NCI-H774 (cell line): ENCODE measurements at places on chromosomes 1 and 21.

DNA sequence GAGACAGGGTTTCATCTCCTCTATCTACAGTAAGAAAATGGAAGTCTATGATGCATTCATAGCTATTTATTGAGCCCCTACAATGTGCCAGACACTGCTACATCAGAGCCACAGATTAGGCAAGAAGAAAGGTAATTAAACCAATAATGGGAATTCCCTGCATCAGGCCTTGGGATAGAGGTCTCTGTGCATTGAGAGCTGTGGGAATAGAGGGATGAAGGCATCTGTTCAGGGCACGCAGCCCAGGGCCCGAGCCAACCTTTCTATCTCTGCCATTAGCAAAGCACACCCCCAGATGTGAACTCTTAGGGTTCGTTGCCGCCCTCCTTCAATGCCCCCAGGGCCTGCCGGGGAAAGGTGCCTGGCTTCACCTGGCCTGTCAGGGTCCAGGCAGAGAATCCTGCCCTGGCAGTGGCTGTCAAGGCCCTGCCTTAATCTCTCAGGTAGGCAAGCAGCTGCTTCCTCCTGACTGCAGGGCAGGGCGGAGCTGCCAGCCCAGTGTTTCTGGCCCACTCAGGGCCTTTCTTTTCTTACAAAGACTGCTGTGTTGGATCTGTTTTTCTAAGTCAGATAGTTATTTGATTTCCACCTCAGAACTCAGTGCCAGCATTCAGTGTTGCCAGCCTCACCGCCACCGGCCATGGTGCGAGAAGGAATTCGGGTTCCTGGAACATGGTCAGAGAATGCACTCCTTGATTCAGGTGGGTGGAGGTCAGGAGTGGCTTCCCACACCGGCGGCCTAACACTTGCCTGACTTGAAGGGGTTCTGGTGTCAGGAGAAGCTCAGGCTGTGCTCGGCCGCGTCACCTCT lies 76.1 kb downstream of the PGM1 start:
- DNase-seq, result no peak

DNA sequence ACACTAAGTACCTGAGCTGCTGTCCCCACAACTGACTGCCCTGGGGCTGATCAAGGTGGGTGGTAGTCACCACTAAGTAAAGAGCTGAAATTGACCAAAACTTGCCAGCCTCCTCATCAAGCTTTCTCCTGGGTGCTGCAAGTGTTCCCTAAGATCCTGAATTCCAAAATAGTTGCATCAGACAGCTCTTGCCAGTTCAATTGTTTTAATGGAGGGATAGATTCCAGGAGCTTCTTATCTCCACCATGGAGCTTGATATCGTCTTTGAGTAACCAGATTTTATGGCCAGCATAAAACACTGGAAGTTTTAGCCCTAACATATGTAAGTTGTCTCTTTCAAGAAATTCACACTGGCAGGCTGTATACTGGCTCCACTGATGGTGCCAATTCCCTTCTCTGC lies 90.3 kb downstream of the NID1 start:
- no peak for DNase-seq

DNA sequence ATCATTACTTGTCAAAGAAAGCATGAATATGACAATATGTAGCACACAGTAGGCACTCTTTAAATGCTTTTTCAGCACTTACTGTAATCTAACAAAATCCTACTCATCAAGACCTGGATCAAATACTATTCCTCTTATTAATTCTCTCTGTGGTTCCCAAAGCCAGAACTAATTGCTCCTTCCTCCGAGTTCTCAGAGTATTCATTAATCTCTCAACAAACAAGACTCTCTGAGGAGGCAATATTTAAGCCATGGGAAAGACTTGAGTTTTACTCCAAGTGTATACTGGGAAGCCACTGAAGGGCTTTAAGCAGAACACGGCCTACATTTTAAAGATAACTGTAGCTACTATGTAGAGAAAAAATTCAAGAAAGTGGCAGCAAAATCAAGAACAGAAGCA lies 79.7 kb downstream of the ENAH start:
- no peak for DNase-seq

DNA sequence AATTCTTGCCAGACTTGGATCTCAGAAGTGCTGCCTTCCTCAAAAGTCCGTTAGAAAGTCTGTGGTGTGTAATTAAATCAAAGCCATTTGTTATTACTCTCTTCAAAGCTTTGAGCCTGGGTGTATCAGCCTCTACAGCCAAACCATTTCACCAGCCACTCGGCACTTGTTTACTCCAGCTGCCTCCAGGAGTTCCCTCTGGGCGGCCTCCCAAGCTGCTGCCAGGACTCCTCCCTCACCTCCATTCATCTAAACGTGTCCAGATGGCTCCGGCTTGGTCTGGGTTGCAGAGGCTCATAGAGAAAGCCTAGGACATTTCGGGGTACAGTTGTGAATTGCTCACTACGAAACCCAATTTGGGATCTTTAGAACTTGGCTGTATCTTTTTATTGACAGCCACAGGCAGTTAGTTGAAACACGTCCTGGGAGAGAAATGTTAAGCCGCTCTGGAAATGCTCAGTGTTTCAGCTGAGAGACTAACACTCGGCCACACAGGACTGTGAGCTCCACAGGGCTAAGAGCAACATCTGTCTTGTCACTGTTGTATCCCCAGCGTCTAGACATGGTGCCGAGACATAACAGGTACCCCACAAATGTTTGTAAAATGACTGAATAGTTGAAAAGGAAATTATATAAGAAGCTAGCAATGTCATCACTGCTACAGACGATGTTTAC lies 116.9 kb upstream of the NGF start:
- peak; percentile 81 for DNase-seq

- DNase-seq, result no peak
Observed at GRCh38 chr1:84170171-84170570, 26.1 kb downstream of the PRKACB start.

DNA sequence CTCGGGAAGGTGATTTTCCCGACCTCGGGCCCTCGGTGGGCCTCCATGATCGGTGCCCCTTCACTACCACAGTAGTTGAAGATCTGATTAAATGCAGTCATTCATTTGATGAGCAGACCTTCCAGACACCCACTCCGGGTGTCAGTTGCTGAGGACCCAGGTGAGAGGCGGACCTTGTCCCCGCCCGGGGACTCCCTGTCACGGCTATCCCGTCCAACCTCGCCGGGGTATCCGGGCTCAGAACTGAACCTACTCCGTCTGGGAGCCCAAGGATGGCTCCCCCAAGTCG lies 22.6 kb downstream of the RNU1-3 start:
- no peak for DNase-seq

- DNase-seq, result peak; percentile 8
Observed at GRCh38 chr1:223248001-223248769, 105.1 kb upstream of the TLR5 start.

DNA sequence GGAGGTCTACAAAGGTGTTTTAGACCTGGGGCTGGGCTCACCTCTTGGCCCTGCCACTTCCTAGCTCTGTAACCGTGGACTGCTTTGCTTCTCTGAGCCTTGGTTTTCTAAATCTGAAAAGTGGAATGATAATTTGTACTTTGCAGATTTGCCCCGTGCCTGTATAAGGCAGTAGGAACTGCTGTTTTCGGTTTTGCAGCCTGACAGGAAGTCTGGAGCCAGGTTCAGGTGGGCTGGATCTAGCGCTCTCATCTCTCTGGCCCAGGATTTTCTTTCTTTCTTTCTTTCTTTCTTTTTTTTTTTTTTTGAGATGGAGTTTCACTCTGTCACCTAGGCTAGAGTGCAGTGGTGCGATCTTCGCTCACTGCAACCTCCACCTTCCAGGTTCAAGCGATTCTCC lies 17.2 kb downstream of the IFNAR2 start:
- DNase-seq, result no peak

DNA sequence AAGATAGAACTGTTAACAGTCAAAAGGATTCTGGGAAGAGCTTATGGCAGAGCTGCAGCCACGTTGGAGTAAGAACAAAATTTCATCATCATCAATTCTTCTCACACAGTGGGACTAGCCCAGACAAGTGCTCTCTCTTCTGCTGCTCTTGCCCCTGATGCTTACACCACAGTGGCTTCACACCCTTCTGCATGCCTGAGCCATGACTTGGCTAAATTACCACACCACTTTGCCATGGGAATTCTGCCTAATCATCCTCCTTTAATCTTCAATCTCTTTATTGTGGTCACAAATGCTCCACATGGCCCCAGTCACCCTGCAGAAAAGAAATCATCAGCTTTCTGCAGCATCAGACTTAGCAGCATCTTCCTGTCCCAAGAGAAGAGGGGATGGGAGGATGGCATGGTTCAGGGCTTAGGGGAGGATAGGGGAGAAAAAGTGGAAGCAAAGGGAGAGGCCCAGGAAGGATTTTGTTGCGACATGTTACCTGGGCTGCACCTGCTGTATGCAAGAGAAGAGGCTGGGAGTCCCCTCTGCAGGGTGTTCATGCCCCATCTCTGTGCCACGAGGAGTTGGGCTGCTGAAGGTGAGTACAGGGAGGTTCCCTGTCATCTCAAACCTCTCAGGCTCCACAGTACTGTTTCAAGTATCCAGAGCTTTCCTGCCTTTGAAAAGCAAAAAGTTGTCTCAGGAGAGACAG lies 9.0 kb upstream of the RPTN start:
- DNase-seq, result no peak

GRCh38 chr1:184036517-184036949 lies 995 bp downstream of the COLGALT2 start:
- no peak for DNase-seq

DNA sequence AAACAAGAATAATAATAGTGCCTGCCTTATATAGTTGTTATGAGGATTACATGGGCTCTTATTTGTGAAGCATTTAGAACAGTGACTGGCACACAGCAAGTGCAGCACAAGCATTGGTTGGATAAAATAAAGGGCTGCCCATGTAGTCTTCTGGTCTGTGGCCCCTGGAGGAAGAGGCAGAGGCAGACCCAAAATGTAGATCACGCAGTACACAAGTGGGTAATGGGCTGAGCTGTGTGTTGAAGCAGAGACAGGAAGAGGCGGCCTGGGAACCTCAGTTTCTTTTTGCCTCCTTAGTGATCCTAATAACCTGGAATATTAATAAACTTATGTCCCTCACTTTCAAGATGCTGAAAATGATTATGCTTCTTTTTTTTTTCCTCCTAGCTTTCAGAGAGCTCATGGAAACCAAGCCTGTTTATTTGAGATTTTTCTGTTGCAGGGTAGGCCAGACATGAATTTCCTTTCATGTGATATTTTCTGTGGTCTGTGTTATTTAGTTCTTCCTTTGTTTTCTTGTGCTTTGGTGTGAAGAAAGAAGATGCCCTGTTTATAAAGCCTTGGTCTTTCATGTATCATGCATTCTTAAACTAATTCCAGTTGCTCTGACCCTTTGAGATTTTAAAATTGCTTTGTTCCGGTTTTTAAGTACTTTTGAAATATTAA lies 42.5 kb downstream of the LRRC8D start:
- no peak for DNase-seq

- DNase-seq, result no peak
Observed at GRCh38 chr1:115168026-115168425, 78.7 kb upstream of the TSPAN2 start.

GRCh38 chr1:107404756-107405155 lies 263.9 kb downstream of the NTNG1 start:
- DNase-seq, result no peak

DNA sequence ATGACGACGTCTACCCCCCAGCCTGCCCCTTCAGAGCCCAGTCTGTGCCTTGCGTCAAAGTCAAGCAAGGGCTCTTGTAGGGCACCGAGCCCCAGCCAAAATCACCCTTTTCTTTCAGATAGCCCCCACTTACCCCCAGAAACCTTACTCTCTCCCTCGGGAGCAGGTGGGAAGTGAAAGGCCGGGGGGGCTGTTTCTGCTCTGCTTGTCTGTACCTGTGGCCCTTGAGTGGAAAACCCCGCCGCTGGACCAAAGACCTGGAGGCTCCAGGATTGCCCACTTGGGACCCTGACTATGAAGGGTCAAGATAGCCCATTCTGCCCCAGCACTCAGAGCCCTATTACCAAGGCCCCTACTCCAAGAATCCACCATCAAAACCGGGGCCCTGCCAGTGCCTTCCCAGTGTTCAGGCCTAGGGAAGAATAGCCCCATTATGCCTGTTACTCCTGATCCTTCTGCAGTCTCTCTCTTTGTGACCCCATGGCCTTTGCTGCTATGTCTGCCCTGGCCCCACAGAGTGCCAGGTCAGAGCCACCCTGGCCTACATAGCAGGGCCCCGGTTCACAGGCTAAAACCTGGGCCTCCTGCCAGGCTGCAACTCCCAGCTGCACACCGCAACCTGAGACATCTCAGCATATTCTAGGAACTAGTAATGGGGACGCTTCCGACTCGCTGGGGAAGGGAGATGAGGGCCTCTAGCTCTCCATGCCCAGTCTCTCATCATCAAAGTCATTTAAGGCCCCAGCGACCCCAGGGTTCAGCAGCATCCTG lies 22.2 kb upstream of the HPDL start:
- no peak for DNase-seq

DNA sequence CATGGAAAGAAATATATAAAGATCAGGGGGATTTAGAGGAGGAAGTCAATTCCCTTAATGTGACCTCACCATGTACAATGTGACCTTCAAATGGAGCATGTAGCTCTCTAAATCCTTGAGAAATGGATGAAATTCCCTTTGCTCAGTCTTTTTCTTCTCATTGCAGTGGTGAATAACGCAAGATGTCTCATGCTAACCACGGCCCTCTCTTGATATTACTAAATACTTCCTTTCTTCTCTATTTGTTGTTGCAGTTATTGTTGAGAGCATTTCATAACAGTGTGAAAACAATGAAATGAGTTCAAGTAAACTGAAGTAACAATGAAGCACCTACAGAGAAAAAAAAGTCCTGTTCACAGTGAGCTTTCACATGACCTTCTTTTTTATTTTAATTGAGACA lies 55.6 kb downstream of the ZNF281 start:
- no peak for DNase-seq

DNA sequence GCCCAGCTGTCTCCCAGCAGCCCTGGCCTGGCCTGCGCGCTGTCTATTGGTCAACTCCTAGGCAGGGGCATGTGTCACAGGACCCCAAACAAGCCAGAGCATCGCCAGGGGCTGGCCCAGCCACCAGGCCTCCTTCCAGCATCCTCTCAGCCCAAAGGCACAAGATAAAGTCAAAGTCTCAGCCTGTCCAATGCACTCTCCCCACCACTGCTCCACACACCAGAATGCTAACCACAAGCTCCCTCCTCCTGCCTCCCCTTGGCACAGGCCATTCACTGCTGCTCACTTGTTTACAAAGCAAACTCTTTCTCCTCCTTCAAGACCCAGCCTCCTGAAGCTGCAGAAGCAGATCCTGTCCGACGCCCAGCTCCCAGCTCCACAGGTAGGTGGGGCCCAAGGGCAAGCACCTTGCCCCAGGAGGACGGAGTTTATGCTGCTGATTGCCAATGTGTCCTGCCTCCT lies 133.4 kb downstream of the DMRTB1 start:
- DNase-seq, result no peak

- DNase-seq, result peak; percentile 94
Observed at GRCh38 chr1:33633019-33633801, 160.8 kb downstream of the ZSCAN20 start.

DNA sequence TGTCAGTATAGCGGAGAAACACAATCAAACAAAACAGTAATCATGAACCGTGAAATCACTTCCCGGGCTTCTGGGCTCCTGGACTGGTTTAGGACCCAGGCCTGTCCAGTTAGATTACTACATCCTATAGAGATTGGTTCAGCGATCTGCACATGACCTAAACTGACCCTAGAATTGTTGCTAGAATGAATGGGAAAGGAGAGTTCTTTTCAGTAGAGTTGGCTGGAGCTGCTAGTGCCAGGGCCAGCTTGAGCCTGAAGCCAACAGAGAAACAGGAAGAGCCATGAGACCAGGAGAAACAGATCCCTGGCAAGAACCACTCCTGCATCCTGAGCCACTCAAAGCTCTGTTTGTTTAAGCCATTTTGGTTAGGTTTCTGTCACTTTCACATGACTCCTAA lies 474.3 kb upstream of the C1orf87 start:
- DNase-seq, result no peak
